ENCODE measurements at places on chromosomes 2 and 18. TPM values are rescaled to one million over a fixed set of nuclear protein-coding genes. Genes with fewer than 3 reads are reported as not detected.

Gene TLX2
- 0.06 TPM for polyA plus RNA-seq

Gene NRP2
- 66.9 TPM for polyA plus RNA-seq

Gene COL3A1
- 1,230 TPM for polyA plus RNA-seq

Gene TEKT4
- 0.20 TPM for polyA plus RNA-seq

Gene COLEC11
- 6.5 TPM for polyA plus RNA-seq

Gene HAAO
- polyA plus RNA-seq, result 53.6 TPM

Gene SPHKAP
- 4.1 TPM for polyA plus RNA-seq

Gene LAMA1
- 106 TPM for polyA plus RNA-seq

Gene EMILIN2
- polyA plus RNA-seq, result 40.9 TPM

Gene ALPI
- polyA plus RNA-seq, result 0.24 TPM

Gene RASGRP3
- polyA plus RNA-seq, result 15.2 TPM

GRCh38 chr2:46800218-46800617 lies 115.4 kb downstream of the MCFD2 start:
- no peak for DNase-seq

DNA sequence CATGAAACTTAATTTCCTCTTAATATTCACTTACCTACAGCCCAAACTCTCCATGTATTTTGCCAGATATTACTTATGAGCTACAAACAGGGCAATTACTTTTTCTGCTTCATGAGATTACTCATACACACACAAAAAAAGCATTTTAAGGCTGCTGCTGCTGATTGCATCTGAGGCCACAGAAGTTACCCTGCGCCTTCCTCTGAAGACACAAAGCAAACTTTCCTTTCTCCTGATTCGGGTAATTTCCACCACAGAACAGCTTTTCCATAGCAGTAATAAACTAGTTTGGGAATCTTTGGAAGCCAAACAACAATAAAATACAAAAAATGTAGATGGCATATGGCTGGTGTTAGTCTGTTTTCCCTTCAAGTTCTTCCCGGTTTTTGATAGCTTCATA lies 6.2 kb downstream of the TTC32 start:
- no peak for DNase-seq

- no peak for DNase-seq
Measured at GRCh38 chr2:165582863-165583506, 113.5 kb downstream of the CSRNP3 start.

- DNase-seq, result no peak
Measured at GRCh38 chr18:74226156-74226555, 65.6 kb downstream of the CYB5A start.

DNA sequence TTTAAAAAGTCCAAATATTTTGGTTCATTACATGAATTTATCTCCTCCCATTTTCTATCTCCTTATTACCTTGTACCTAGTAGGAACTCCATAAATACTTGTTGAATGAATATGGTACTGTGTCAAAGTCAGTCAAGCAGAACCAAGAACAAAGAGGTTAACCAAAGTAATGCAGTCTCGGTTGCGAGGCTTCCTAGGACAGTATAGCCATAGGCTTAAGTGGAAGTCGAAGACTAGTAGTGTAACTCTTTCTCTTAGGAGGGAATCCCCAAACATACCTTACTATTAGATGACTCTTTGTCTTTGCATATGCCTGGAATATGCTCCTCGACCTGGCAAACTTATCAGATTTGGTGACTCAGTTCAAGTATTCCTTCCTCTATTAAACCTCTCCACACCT lies 4.8 kb downstream of the LIPT1 start:
- no peak for DNase-seq

DNA sequence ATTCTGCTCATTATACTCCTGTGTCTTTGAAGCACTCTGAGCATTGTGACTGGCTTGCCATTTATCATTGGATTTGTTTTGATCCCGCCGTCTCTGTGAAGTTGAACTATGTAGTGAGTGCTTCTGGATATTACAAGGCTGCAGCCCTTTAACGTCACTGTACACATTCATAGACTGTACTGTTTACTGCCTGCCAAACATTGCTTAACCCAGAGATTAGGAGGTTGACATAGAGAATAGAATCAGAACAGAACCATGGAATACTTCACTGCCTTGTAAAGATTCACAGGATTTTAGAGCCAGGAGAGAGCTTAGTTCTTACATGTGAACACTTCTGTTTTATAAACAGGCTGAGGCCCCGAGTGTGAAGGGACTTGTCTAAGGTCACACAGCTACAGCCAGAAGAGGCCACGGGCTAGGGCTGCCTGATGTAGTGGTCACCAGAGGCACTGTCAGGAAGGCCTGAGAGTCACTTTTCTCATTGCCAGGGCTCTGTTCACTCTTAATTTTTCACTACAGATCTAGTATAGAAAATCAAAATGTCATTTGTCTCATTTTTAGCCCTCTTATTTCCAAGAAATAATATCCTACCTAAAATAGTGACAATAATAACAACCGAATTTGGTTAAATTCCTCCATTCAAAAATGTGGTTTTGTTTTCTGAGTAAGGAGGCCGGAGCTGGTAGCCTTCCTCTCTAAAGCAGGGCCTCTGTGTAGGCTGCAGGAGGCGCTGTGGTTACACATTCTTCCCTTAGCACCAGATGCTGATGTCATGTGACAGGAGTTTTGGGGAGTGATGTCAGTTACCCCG lies 87.9 kb downstream of the UGGT1 start:
- peak; percentile 52 for DNase-seq

DNA sequence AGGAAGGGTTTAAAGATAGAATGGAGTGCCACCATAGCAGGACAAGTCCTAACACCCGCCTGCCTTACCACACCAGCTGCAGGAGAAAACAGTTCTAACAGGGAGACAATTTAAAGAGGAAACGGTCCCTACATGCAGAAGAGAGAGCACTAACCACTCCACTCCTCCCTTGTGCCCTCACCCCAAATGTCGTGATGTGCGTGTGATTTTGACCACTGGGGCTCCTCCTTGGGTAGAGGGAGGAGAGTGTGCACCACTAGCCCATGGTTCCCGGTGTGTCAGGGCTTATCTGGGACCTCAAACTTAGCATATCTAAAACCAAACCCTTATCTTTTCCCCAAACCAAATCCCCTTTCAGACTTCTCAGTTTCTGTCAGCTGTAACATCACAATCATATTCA lies 105.5 kb upstream of the CCDC68 start:
- no peak for DNase-seq

- DNase-seq, result no peak
Measured at GRCh38 chr2:15751477-15751876, 159.8 kb downstream of the DDX1 start.

GRCh38 chr2:216695401-216695821 lies at the start of gene IGFBP5:
Gene IGFBP5 (minus strand): TSS chr2:216695549. CDS start chr2:216694775, 774 bp downstream.
- DNase-seq, result peak; percentile 94

DNA sequence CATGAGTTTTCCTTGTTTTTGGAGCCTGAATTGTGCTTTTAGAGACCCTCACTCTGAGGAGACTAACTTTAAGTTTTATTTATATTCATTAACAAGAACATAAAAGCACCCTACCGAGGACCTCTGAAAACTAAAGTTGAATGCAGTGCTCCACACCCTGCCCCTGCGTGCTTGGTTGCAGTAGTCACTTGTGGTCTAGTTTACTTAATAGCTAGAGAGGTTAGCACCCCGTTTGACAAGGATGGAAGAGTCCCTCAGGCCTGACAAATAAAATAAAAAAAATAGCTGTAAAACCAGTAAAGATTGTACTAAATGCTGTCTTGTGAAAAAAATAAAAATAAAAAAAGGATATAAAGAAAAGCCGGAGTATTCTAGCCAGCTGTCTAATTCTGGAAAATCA lies 395.2 kb downstream of the MTX2 start:
- no peak for DNase-seq

DNA sequence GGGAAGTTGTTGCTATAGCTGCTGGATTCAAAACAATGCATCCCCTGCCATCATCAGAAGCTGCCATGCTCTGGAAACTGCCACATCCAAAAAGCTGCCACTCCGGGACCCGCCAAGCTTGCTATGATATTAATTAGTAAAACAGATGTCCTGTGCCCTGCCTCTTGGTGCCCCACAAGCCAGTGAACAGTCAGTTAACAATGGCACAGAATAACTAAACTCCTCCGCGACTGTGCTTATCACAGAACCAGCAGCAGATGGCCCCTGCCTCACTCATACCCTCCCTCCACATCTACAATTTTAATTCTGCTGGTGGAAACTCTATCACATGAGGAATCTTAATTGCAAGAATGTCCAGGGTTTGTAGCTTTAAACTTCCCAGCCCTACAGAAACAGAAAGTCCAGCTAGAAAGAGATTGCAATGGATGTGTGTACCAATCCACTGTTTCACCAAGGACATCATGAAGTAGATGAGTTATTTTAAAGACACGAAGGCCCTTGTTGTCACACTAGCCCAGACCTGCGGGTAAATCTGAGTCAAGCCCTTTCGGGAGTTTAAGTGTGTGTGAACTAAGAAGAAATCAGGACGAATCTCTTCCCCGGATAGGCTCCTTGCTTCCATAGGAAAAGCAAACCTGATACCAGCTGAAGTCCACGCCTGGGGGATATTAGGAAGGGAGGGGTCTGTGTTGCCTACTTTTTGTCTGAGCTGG lies 7.4 kb upstream of the ACYP2 start:
- no peak for DNase-seq

DNA sequence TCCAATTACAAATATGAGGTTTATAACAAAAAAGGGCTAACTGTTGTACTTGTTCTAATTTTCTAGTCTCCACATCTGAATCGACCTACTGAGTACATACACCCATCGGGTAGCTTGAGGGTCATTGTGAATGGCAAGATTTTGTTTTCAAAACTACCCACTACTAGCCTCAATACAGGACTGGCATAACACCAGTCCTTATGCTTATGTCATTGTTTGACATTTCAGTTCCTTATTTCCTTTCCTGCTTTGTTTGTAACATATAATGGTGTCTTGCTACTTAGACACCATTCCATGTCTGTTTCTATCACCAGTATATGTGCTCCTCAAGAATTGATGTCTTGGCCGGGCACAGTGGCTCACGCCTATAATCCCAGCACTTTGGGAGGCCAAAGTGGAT lies 86.0 kb downstream of the EPHA4 start:
- no peak for DNase-seq

DNA sequence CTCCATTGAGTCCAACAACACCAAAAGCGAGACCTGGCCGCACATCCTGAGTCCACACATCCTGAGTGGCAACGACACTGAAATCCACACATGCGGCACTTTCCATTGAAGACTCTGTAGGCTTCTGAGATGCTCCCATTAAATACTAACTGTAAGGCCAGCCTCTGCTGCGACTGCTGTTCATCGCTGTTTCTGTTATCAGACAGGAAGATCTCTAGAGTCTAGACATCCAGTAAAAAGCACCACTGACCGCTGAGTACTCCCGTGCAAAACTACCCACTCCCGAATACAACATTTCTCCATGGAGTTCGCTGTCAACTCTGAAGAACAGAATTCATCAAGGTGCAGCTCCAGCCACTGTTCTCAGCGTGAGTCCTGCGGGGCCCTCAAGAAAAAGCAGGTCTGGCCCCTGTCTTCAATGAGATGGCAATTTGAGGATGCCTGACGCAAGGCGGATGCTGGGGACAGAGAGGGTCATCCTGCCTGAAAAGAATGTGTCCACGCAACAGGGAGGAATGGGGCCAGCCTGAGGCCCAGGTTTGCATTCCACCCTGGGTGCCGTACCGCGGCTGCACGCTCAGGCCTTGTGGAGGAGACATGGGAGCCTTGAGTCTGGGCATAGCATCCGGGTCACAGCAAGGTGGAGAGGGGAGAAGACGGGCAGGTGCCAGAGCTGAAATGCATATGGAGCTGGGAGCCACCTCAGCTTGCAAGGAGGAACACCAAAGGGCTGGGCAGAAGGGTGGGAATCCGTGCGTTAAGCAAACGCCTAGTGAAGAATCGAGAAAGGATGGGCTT lies 61.9 kb downstream of the ZNF516 start:
- DNase-seq, result no peak

DNA sequence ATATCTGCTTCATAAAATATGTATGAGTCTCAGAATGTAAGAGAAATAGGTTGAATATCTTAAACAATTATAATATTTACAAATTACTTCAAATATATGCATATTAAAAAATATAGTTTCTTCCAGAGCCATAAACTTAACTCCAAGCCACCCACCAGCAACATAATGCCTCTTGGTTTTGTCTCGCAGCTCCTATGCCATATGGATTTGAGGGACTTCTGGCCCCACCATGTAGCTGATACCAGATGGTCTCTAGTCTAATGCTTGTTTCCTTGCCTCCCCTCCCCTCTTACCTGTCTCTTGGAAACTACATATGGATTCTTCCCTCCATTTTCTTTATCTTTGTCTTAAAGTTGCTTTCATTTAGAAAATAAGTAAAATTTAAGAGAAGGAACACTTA lies 114.3 kb downstream of the GCA start:
- no peak for DNase-seq

DNA sequence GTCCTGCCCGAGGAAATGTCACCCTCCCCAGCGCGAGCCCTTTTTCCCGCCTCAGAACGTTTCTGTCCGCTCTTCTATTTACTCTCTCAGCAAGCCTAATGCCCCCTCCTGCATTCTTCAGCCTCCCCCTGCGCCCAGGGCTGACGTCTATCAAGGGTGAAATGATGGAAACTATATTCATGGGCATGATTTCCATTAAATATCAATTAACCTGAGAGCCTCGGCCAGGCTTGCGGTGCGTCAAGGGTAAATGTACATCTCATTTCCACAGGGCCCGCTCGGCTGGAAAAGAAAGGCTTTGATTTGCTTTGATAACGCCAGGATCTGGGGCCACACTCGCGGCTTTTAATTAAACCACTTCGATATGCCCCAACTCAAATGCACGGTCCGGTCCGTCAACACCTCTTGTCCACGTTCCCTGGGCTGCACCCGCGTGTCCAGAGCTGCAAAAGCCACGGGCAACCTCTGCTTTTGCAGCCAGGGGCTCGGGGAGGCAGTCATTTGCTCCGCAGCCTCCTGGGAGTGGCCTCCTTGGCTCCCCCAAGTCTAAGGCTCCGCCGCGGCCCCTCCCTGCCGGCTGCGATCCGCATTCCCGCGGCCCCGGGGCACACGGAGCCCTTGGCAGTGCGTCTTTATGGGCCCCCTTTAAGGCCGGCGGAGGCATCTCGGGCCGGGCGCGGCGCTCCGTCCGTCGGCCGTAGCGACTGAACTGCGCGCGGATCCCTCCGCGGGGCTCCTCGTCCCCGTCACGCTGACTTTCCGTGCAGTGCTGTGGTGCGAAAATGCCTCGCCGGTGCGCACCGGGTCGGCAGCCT lies at the start of gene HOXD8:
Gene HOXD8, plus strand, starts transcription at position 724 of the 815 bp plus-strand sequence. CDS start 662 bp downstream, outside the sequence.
- DNase-seq, result peak; percentile 89

DNA sequence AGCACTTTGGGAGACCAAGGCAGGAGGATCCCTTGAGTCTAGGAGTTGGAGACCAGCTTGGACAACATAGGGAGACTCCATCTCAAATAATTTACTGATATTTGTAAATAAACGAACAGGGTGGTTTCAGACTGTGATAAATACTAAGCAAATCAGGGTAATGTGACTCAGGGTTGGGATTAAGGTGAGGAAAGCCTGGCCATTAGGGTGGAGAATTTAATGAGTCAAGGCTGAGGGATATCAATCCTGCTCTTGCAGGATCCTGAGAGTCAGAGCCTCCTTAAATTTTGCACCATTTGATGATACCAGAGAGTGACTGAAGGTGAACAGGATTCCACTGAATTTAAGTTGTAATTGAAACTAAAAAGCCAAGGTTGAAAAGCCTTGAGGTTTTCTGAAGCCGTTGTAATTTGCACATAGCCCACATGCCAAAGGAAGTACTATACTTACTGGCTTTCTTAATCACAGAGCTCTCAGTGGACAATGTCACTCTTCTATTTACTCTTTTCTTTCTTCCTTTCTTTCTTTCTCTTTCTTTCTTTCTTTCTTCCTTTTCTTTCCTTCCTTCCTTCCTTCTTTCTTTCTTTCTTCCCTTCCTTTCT lies 28.6 kb upstream of the AP1S3 start:
- no peak for DNase-seq

- no peak for DNase-seq
Measured at GRCh38 chr2:238027591-238028415, 33.0 kb upstream of the SCLY start.
